PC-9 (cell line): ENCODE measurements at places on chromosomes 1 and 21.

DNA sequence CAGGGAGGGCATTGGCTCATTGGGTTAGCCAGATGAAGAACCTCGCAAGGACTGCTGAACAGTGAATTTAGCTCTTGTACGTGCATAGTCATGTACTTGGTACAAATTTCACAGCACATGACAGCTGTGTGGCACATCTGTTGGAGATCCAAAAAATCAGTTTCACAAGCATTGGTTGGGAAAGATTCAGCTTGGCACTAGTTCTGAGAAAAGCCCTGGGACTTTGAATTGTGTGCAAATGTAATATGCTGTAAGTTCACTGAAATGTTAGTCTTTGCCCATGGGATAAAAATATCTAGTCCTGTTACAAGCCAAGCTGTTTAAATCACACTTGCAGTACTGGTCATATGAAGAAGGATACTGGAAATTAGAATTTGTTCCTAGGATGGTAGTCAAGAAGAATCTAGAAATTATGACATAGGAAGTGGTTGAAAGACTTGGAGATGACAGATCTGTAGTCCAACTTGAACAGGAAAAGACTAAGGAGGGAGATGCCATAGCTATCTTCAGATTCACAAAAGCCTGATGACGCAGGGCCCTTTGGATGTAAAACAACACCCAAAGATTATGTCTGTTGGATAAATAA lies 19.2 kb downstream of the LAMC2 start:
- no peak for DNase-seq

- no peak for DNase-seq
Observed at GRCh38 chr21:46567348-46567747, 37.5 kb downstream of the S100B start.

GRCh38 chr1:246482805-246483568 lies 24.1 kb downstream of the SMYD3 start:
- DNase-seq, result no peak

- no peak for DNase-seq
Observed at GRCh38 chr1:219790834-219791615, 137.3 kb downstream of the SLC30A10 start.

DNA sequence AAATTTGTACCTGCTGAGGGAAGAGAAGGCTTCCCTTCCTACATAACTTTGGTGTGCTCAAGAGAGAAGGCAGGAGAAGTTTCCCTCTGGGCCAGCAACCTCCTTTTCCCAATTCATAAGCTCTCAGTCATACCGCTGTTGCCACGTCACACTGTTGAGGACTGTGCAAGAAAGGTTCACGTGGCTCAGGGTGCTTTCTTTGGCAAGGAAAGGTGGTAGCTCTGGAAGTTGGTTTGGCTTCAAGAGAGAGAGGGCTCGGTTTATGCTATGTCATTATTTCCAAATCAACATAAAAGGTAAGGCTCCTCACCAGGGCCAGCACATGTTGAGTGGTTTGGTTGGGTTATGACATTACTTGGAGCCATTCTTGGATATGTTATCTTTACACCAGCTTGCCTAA lies 77.3 kb downstream of the TNFSF18 start:
- no peak for DNase-seq

DNA sequence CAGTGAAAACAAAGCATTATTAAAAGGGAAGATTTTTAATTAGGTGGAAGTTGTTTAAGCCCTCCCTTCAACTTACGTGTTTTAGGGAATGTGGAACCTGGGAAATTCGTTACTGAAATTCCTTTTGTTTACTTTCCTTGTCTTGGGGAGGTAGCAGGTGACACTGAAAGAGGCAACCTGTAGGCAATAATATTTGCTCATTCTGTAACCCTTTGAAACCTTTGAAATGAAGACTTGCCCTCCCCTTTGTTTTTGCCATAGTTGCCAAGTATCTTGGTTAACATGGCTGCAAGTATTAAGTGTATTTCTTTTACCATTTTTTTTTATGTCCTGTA lies 1.7 kb downstream of the MRPS6 start:
- no peak for DNase-seq

GRCh38 chr1:220448217-220448616 lies 79.7 kb upstream of the MARK1 start:
- DNase-seq, result no peak

- no peak for DNase-seq
Observed at GRCh38 chr1:91135799-91136198, 114.0 kb upstream of the ZNF644 start.

DNA sequence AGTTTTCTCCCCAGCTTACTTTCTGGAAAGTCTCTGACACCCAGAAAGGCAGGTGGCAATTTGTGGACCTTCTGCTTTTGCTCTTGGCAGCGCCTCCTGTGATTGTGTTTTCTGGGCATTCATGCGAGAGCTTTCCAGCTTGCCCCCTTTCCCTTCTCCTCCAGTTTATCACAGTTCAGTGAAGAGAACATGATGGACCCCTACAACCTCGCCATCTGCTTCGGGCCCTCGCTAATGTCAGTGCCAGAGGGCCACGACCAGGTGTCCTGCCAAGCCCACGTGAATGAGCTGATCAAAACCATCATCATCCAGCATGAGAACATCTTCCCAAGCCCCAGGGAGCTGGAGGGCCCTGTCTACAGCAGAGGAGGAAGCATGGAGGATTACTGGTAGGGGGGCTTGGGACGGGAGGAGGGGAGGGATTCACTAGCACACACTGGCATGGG lies 24.3 kb upstream of the IKBKE start:
- no peak for DNase-seq

DNA sequence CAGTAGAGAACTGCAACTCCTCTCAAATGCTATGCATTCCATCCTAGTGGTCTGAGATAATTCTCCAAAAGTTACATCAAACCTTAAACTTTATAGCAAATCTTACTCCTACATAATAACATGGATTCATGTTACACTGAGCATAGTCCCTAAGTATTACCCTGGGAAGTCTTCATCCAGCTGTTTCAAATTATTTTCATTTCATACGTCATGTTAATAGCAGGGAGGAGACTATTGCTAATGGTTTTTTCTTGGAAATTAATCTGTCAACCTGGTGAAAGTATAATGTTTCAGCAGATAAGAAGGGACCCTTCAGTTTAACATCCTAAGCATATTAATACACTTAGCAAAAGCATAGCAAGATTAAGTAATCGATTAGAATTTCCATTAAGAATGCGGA lies 318.1 kb downstream of the USP25 start:
- DNase-seq, result no peak

DNA sequence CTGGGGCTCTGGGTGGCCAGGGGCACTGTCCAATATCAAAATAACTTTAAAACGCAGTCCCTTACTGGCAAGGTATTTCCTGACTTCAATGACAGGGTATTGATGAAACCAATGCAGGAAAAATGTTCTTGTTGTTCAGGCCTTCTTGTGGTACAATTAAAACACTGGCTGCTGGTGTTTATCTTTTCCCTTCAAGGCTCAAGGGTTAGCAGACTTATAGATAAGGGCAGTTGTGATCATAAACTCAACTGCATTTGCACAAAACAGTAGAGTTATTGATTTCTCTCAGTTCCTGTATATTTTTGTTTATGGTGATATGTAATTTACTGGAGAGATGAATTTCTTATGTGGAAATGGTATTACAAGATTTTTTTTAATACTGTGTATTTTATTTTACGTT lies 2.7 kb upstream of the CD84 start:
- DNase-seq, result no peak

DNA sequence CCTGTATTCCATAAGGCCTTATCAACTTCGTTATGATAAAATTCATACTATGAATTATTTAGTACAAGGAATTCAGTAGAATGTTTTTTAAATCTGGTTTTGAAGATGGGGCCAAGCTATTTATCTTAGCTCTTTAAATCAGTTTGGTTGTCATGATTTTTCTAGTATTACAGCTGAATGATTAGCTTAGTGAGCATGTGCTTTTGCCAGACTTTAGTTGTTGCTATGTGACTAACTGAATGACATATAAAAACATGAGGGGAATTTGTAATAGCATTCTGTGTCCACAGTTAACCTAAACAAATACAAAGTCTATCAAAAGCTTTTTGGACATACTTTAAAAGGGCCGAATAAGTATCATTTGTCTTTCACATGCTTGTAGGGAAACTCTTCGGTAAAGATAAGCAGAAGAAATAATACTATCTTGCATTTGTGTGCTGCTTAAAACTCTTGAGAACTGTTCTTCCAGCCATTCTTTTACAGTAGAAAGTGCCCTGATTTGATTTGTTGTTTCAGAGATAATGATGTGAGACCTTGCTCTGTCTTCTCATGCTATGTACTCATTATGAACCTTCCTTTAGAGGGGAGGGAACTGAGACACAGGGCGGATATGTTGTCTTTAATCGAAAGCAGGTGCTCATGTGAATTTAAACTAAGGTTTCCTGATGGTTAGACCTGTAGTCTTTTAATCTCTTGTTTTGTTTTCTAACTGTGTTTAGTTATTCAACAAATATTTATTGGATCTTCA lies 18.8 kb downstream of the NEK7 start:
- no peak for DNase-seq

DNA sequence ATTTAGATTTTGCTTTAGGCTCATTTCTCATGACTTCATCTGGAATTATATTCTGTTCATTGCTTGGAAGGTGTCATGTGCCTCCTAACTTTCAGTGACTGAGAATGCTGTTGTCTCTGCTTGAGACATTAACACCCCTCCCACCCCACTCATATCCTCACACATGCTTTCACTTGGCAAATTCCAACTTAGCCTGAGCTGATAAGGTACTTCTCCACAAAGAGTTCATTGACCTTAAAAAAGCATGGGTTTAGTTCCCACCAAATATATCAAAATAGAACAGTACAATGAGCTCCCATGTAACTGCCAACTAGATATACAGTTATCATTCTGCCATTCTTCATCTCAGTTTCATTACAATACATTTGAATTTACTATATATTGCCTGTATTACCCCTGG lies 576.5 kb upstream of the ADGRL2 start:
- DNase-seq, result no peak

GRCh38 chr1:82836973-82837680 lies 1036.4 kb downstream of the ADGRL2 start:
- DNase-seq, result no peak

- no peak for DNase-seq
Observed at GRCh38 chr1:181918880-181919525, 142.5 kb downstream of the ZNF648 start.

- DNase-seq, result no peak
Observed at GRCh38 chr1:240794046-240794843, 182.3 kb upstream of the GREM2 start.

DNA sequence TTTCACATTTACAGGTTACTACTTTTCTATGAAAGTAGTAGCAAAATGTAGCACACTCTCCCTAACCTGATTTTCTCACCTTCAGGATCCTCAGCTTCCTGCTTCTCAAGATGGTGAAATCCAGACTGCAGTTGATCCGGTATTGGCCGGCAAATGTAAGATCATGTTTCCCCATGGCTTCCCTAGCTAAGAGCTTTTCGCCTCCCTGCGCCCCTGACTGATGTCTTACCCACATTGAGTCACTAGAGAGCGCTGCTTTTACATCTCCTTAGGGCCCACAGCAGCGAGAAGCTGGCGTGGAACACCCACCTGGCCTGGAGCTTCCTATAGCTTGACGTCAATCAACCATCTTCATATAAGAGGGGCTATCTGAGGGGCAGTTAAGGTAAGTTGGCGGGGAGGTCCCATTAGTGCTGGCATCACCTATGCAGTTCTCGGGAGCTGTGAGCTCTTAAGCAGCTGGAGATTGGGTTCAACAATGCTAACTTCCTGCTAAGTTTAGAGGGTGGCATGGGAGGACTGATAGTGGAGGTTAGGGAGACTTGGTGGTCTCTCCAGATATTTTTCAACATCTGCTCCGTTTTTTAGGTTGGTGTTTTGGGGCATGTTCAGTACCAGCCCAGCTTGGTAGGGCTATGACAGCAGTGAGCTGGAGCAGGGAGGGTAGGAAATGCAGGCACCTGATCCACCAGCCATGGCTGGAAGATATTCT lies 5.5 kb downstream of the PTPN7 start:
- DNase-seq, result peak; percentile 46

DNA sequence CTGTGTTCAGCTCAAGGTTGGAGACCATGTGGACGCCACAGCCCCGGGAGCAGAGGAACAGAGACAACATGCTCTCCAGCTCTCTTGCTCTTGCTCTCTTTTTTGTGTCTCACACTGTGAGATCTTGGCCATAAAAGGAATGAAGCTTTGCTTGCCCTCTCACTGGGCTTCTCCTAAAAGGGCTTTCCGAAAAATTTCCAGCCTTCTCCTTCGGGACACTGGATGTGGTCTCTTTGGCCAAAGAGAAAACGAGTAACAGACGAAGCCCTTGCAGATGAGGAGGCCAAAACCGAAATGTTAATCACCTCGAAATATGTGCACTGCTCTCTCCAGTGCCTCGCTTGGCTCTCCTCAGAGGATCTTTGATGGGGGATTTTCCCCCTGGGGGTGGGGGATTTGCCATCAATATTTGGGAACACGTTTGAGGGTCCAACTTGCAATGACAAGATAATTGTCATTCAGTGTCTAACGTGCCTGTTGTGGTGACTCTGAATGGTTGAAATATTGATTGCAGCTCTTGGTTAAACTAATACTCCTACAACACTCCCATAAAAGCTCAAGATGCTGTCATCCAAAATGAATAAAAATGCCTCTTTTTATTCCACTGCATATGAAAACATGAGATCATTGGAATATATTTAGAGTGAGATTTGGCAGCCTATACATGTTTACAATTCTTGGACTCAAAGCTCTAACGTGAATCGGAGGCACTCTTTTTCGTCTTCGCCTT lies 68.6 kb upstream of the ANGPTL1 start:
- no peak for DNase-seq

DNA sequence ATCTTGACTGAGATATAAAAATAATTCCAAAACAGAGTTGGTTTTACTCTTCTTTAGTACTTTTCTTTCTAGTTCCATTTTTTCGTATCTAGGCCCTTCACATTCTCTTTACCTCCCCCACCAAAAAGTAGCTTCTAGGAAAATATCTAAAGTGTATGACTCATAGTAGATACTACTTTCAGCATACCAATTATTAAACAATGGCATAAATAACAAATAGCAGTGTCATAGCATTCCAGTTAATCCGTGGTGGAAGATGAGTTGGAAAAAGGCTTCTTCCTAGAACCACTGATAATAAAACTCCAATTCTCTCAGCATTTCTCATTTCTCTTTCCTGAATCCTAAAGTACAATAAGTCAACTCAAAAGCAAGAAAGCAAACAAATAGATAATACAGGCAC lies 859.0 kb upstream of the B3GALT2 start:
- no peak for DNase-seq

DNA sequence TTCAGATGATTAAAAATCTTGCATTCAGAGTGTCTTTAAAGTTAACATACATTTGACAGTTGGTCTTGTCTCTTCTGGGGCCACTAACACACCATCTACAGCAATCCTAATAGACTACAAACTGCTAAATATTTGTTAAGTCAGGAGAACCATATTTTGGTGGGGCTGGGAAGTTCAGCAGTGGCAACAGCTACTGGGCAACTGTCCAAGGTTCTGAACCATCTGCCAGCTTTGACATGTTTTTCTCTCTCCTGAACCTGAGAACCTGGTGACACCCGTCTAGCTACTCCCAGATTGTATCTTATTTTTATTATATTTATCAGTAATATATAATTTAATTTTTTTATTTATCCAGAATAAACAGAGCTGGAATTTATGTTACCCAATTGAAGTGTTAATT lies 199.0 kb upstream of the DPYD start:
- no peak for DNase-seq
